ENCODE measurements at places on chromosomes 1 and 21.
A peak's percentile ranks its signal among the peaks of the same experiment; 100 is the strongest.

DNA sequence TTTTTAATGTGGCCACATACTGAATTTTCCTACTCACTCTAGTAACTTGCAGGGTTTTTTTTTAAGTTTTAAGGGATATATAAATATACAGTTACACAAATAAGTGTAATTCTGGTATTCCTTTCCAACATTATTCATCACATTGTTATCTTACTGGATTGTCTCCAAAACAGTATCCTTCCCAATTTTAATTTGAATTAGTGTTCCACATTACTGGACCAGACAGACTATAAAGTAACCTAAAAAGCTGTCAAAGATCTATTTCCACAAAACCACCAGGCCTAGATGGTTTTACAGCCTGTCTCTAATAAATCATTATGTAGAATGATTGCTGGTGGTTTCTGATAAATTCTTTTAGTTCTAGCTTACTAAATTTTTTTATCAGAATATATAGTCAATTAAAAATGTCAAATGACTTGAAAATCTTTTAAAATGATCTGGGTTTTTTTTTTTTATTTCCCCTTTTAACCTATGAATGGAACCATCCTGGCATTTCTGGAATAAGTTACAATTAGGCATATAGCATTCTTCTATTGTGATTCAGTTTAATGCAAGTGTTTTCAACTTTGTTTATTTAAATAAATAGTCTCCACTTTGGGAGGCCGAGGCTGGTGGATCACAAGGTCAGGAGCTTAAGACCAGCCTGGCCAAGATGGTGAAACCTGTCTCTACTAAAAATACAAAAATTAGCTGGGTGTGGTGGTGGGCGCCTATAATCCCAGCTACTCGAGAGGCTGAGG lies 59.3 kb downstream of the PACC1 start:
- no peak for DNase-seq

DNA sequence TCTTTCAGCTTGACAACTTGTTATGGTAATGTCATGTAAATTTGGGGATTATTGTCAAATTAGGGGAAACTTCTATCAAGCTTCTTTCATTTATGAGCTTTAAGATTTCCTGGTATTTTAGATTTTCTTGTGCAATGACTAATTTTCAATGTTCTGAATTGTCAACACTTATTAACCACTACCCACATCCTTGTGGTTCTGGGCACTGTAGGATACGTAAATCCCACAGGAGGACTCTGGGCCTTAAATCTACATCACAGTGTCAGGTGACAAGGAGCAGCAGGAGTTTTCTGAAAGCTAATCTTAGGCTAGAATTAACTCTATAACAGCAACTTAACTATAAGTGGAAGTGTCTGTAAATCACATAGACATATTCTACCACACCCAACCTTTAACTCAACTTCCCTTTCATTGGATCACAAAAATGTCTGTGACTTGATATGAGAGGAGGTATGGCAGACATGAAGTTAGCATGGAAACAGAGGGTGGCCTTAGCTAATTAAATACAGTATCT lies 397.7 kb downstream of the HLX start:
- no peak for DNase-seq

DNA sequence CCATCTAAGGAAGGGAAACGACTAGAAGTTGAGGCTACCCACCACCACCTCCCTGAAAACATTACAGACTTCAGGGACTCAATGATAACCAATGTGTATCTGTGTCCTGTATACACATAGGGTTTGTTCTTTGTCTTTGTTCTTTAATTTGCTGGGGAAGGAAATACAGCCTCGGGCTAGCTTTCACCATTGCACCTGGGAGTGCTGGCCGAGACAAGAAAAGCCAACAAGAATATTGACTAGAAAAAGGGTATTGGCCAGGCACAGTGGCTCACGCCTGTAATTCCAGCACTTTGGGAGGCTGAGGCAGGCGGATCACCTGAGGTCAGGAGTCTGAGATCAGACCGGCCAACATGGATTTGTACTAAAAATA lies 50.4 kb downstream of the MDM4 start:
- no peak for DNase-seq

DNA sequence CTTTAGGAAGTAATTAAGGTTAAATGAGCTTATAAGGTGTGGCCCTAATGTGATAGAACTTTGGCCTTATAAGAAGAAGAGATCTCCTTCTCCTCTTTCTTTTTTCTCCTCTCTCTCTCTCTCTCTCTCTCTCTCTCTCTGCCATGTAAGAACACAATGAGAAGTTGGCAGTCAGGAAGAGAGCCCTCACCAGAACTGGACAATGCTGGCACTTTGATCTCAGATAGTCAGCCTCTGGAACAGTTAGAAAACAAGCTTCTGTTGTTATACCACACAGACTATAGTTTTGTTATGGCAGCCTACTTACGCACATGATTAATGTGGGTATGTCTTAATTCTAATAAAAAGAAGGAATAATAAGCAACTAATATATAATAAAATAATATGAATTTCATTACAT lies 444.2 kb upstream of the LRRC7 start:
- DNase-seq = no peak

DNA sequence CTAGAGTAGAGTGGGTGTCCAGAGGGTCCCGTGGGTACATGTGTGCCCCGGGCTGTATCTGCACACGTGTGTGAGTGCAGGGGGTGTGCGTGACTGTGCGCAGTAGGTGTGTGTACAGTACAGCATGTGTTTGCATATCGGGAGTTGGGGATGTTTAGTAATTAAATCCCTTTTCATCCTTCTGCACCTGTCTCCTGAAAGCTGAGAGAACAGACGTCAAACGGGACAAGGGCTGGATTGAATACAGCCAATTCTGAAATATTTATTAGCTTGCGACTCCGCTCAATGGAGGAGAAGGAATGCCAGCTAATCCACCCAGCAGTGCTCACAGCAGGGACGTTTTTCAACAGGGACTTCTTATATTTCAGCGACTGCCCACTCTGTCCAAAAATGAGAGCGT lies 44.7 kb upstream of the CASZ1 start:
- no peak for DNase-seq

DNA sequence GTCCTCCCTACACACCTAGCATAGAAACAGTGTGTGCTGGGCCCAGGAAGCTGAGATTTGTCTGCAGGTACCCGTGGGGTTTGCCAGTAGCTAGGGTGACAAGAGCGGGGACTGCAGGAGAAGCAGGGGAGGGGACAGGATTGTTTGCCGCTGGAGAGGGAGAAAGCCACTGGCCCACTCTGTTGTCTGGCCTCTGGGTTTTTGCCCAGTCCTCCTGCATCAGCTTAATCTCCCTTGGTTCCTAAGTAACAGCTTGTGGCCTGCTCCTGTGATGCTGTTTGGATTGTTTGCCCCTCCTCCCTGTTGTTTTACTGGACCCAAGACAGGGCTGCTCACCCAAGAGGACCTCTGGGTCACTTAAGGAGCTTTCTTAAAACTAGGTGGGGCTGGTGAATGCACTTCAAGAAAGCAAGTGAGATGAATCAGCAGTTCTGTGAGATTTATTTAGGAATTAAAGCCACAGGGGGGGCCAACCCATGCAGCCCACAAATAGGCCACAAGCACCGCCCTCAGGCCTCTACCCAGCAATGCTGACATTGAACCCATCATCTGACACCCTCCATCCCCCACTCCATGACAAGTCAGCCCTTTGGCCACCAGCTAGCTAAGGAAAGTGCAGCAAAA lies 142.8 kb downstream of the ZZZ3 start:
- DNase-seq = peak; percentile 88

- peak; percentile 38 for DNase-seq
These were observed 33.6 kb upstream of the GPR52 start for GRCh38 chr1:174414203-174414602.

DNA sequence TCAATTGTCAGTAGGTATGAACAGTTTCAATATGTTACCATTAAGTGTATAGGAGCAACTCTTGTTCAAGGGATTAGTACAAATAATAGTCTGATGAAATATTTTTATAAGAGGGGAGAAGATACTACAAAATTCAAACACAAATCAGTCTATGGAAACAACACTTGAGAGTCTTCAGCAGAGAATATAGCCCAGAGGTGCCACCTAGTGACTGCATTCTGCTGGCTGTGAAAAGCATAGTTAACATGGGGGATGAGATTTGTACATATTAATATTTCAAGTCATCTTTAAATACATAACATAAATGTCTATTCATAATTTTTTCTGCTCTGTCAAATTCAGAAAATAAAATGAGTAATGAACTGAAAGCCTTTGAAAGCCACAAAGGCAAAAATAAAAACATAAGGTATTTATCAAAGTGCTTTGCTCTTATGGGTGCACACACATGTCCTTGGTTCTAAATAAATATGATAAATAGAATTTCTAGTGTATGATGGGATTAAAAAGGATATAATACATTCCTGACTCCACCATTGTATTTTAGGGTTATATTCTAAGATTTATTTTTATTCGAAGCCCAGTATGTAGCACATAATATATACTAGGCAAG lies 440.9 kb upstream of the ZRANB2 start:
- peak; percentile 52 for DNase-seq

DNA sequence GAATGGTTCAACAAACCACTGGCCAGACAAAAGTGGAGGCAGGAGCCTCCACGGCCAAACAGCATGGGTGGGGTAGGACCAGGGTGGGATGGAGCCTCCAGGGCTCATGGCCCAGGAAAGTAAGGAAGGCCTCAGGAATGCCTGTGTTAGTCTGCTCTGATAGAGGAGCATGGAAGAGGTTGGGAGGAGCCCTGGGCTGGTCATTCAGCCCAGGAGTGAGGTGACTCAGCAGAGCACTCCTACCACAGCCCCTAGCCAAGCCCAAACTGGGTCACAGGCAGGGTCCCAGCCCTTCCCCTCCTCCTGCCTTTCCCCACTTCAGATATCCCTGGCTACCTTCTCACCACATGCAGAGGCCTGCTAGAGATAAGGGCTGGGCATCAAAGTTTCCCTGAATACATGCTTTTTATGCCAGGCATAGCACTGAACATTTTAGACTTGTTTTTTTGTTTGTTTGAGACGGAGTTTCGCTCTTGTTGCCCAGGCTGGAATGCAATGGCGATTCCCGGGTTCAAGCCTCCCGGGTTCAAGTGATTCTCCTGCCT lies 3.1 kb upstream of the SHISA4 start:
- peak; percentile 56 for DNase-seq

- DNase-seq = no peak
These were observed 30.5 kb downstream of the ATP5PO start for GRCh38 chr21:33885172-33885514.

GRCh38 chr1:88169139-88169538 lies 514.9 kb upstream of the PKN2 start:
- DNase-seq = no peak

DNA sequence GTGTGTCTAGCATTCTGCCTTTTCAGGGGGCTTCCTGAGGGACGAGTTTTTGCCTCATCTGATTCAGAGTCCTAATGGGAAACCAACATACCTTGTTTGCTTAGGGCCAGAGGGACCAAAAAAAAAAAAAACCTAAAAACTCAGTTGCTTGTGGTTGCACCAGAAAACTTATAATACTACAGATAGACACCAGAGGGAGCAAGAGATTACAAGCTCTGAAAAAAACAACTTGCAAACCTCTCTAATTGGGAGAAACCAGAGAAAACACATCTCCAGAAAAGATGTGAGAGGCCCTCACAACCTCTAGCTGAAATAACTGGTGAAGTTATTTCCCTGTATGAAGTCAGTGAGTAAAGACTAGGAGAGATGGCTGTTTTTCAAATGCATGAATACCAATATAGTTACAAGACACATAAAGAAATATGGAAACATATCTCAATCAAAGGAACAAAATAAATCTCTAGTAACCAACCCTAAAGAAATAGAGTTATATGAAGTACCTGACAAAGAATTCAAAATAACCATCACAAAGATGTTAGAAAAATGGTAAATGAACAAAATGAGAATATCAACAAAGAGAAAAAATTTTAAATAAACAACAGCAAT lies 233.7 kb upstream of the NFIA start:
- peak; percentile 37 for DNase-seq

DNA sequence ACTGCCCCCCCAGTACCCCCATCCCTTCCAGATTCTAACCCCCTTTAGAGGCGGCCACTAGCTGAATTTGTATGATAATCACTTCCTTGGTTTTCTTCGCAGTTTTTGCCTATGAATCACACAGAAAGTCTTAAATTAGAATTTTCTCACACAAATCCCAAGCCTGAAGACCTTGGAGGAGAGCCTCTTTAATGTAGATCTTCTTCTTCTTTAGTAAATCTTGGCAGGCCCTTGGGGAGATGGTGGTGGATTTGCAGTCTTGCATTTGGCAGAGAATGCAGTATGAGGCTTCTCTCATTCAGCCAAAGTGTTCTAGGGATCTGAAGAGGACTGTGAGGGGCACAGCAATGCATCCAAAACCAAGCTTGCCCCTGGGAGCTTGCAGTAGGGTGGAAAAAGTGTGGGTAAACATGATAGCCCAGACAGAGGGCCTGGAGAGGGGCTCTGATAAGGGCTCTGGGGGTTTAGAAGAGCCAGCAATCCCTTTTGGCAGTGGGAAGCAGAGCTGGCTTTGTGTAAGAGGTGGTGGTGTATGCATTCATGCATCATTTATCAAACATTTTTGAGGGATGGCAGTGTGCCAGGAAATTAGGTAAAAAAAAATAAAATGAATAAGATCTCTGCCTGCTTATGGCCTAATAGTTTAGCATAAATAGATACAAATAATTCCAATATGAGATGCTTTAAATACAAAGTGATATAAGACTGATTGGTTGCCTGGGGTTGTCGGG lies 7.7 kb upstream of the CDC42 start:
- DNase-seq = no peak

DNA sequence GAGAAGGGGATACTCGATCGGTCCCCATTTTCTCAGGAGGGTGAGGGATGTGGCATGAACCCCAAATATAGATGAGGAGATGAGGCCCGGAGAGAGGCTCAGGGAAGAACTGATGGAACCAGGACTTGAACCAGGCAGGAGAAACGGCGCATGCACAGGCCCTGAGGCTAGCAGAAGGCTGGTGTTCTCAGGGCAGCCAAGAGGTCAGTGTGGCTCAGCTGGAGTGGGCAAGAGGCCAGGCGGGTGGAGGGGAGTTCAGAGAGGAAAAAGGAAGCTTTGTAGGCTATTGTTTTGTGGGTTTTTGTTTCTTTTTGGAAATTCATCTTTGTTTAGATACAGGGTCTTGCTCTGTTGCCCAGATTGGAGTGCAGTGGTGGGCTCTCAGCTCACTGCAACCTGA lies 122.0 kb downstream of the LACTBL1 start:
- no peak for DNase-seq

- no peak for DNase-seq
These were observed 9.6 kb downstream of the RHOU start for GRCh38 chr1:228744918-228745317.

GRCh38 chr21:32329331-32329730 lies 30.7 kb downstream of the MRAP start:
- DNase-seq = no peak

Data from ACHN (cell line).